ENCODE measurements at places on chromosomes 7 and 10. TPM values are rescaled to one million over a fixed set of nuclear protein-coding genes. Genes with fewer than 3 reads are reported as not detected.

GRCh38 chr10:69789164-69789576 lies 12.5 kb upstream of the COL13A1 start:
- no peak overlapping the region for H3K4me3 ChIP-seq
- no peaks in the 10 kb centered on the region for H3K4me1 ChIP-seq
- no peak for DNase-seq
- no peaks in the 10 kb centered on the region for H3K36me3 ChIP-seq

DNA sequence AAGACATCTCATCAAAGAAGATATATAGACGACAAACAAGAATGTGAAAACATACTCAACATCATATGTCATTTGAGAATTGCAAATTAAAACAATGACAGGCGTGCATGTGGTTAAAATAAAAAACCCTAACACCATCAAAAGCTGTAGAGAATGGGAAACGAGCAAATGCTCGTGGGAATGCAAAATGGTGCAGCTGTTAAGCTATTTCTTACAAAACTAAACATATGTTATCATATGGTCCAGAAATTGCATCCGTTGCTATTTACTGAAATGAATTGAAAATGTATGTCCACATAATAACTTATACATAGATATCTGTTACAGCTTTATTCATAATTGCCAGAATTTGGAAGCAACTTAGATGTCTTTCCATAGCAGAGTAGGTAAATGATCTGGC lies 574.4 kb downstream of the TNS3 start:
- no peak overlapping the region for H3K4me3 ChIP-seq
- no peak for DNase-seq
- no peaks in the 10 kb centered on the region for H3K4me1 ChIP-seq
- no peaks in the 10 kb centered on the region for H3K27me3 ChIP-seq
- H3K36me3 ChIP-seq = no peaks in the 10 kb centered on the region
- no peak overlapping the region for H3K27ac ChIP-seq

- H3K36me3 ChIP-seq = no peaks in the 10 kb centered on the region
- no peaks in the 10 kb centered on the region for H3K4me1 ChIP-seq
- DNase-seq = no peak
- no peaks in the 10 kb centered on the region for H3K27me3 ChIP-seq
- no peak overlapping the region for H3K4me3 ChIP-seq
Measured at GRCh38 chr7:71727347-71727746, 595.4 kb downstream of the GALNT17 start.

- DNase-seq = peak; percentile 48
- peaks cover 14% of the 10 kb centered on the region for H3K4me1 ChIP-seq
- H3K27me3 ChIP-seq = no peaks in the 10 kb centered on the region
- peak overlapping the region; percentile 95 for H3K27ac ChIP-seq
- no peak overlapping the region for H3K4me3 ChIP-seq
Measured at GRCh38 chr10:78301891-78302738, 268.5 kb downstream of the RPS24 start.

DNA sequence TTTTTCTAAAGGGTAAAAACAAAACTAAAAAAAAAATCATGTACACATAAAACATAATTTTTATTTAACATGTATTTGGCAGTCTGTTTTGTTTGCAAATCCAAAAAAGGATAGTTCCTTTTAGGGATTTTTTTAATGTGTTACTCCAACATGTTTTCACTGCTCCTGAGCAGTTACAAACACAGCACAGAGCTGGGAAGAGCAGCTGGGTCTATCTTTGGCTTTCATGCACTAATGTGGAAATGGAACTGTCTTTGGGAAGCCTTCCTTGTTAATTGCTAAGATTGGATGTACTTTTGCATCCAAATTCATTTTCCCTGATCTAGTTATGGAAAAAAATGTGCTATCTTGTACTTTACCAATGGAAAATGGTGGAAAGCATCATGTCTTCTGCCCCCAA lies 1035.1 kb downstream of the CNTNAP2 start:
- no peaks in the 10 kb centered on the region for H3K36me3 ChIP-seq
- no peaks in the 10 kb centered on the region for H3K4me1 ChIP-seq
- H3K4me3 ChIP-seq = no peak overlapping the region
- no peak for DNase-seq
- H3K27ac ChIP-seq = no peak overlapping the region

- H3K36me3 ChIP-seq = no peaks in the 10 kb centered on the region
- H3K4me1 ChIP-seq = peaks cover 10% of the 10 kb centered on the region
- peak; percentile 86 for DNase-seq
- H3K27ac ChIP-seq = peak overlapping the region; percentile 15
- no peaks in the 10 kb centered on the region for H3K27me3 ChIP-seq
- H3K4me3 ChIP-seq = no peak overlapping the region
Measured at GRCh38 chr7:379456-380138, 89.6 kb downstream of the FOXL3 start.

DNA sequence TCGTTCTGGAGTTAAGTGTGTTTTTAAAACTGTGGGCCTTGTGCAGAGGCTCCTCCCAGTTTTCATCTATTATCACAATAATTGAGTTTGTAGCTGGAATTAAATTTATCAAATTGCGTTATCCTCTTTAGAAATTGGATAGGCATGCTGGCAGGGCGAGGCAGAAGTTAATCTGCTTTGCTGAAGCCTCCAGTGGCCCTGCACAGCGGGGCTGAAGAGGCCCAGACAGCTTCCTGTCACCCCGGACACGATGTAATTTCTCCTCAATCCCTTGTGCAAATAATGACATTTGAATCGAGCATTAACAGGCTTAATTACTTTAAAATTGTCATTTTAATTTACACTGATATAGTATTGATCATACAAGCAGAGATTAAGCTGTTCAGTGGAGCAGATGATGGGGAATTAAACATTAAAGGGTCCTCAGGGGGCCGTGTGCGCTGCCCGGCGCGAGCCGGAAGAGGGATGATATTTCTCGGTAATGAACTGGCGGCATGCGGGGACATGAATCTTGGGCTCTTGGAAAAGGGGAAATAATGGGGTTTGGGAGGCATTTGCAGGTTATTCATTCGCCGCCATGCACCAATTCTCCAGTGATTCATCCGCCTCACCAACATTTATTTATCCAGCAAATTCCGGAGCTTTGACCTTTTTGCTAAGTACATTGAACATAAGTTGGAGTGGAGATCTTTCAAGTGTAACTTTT lies 118.5 kb downstream of the NKX6-2 start:
- no peaks in the 10 kb centered on the region for H3K27me3 ChIP-seq
- H3K27ac ChIP-seq = peak overlapping the region; percentile 86
- no peak overlapping the region for H3K4me3 ChIP-seq
- DNase-seq = no peak
- H3K36me3 ChIP-seq = no peaks in the 10 kb centered on the region
- H3K4me1 ChIP-seq = peaks cover 61% of the 10 kb centered on the region

DNA sequence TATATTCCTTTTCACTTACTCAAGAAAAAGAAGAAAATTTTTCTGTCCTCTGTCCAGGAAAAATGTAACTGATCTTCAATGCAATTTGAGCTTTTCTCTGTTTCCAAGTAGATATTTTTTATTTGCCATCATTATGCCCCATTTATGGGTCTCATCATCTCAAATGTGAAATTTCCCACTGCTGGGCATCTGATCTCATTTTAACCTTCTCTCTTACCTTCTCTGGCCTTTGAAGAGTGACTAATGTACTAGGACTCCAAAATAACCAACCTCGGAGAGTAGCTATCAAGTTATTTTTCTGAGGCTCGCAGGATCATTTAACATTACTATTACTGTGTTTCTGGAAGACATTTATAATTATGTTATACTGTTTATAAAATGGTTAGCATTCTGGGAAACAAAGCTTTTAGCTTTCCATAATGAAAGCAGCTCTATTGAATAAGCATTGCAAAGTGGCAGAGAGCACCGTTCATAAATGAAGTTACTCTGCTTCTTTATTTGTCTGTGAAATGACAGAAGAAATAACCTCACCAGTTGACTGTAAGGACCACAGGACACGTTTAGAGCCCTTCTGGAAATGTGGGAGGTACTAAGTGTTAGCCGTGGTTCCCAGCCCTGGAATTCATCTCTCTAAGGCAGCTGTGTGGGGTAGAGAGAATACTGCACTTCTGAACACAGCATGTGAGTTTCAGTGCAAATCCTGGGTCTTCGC lies 33.3 kb upstream of the NMT2 start:
- no peaks in the 10 kb centered on the region for H3K27me3 ChIP-seq
- no peaks in the 10 kb centered on the region for H3K4me1 ChIP-seq
- H3K36me3 ChIP-seq = no peaks in the 10 kb centered on the region
- no peak for DNase-seq
- H3K27ac ChIP-seq = no peak overlapping the region

DNA sequence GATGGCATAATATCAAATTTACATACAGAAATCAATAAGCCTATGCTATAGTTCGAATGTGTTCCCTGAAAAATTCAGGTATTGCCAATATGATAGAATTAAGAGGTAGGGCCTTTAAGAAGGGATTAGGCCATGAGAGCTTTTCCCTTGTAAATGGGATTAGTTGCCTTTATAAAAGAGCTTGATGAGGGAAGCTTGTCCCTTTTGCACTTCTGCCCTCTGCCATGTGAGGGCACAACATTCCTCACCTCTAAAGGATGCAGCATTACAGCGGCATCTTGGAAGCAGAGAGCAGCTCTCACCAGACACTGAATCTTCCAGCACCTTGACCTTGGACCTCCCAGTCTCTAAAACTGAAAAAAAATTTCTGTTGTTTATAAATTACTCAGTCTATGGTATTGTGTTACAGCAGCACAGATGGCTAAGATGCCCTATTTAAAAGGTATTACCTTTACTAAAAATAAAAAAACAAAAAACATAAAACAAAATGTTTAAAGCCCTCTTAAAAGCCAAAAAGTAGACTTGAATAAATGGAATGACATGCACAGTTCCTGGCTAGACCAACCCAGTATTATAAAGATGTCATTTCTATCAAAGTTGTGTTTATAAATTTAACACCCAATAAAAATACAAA lies 909.6 kb downstream of the REEP3 start:
- DNase-seq = no peak
- H3K4me3 ChIP-seq = no peak overlapping the region
- H3K4me1 ChIP-seq = no peaks in the 10 kb centered on the region
- H3K27ac ChIP-seq = no peak overlapping the region
- H3K36me3 ChIP-seq = no peaks in the 10 kb centered on the region

GRCh38 chr10:92382631-92383030 lies 91.7 kb downstream of the MARCHF5 start:
- H3K27me3 ChIP-seq = no peaks in the 10 kb centered on the region
- no peaks in the 10 kb centered on the region for H3K36me3 ChIP-seq
- no peaks in the 10 kb centered on the region for H3K4me1 ChIP-seq
- H3K4me3 ChIP-seq = no peak overlapping the region
- no peak for DNase-seq
- H3K27ac ChIP-seq = no peak overlapping the region

- H3K4me1 ChIP-seq = no peaks in the 10 kb centered on the region
- DNase-seq = no peak
- H3K4me3 ChIP-seq = no peak overlapping the region
- H3K36me3 ChIP-seq = no peaks in the 10 kb centered on the region
Measured at GRCh38 chr7:157485361-157485831, 148.6 kb downstream of the DNAJB6 start.

DNA sequence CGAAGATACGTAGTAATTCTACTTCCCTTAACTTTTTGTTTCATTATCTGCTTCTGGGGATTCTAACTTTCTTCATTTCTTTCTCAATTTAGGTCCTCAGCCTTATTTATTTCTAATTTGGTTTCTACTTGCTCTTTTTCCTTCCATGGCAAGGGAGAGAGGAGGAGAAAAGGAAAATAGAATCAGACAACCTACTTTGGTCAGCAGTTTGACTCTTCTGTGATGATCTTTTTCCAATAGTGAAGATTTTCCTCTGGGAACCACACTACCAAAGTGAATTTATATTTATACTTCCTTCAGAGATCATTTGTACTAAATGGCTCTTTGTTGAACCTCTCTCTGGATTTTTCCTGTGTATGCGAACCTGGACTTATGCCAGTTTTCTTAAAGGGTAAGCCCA lies 90.2 kb downstream of the TMEM26 start:
- peaks cover 8% of the 10 kb centered on the region for H3K4me1 ChIP-seq
- no peak overlapping the region for H3K27ac ChIP-seq
- DNase-seq = no peak
- H3K27me3 ChIP-seq = no peaks in the 10 kb centered on the region

DNA sequence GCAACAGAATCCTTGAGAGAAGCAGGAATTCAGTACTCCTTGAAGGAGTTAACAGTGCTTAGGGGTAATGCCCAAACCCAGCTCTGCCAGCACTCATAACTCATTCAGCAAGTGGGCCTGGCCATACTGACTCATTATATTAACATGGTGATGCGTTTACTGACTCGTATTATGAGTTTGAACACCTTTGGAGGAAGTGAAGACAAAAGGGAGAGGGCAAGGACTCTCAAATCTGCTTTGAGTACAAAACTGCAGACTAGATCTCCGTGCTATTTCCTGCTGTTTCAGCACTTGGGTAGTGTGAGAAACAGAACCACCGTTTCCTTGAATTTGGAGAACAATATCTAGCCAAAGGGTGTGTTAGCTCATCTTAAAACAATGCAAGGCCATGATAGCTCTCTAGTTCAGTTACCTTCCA lies 30.8 kb downstream of the SLC16A9 start:
- no peaks in the 10 kb centered on the region for H3K36me3 ChIP-seq
- DNase-seq = no peak
- no peaks in the 10 kb centered on the region for H3K27me3 ChIP-seq
- H3K4me3 ChIP-seq = no peak overlapping the region
- H3K27ac ChIP-seq = no peak overlapping the region

DNA sequence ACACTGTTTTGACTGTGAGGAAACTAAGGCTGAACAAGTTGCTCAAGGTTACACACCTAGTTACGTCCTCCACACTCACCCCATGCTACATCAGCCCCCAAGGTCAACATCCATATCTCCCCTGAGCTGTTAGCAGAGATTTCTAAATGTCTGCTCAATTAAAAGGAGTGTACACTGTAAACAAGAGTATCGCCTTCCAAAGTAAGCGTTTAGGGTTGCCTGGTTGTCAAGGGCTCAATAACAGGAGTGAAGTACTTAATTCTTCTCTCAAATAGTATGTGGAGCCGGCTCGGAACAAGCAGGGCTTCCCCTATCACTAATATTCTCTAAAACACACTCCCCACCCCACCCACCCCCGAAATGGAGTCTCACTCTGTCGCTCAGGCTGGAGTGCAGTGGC lies 412.8 kb upstream of the GALNT17 start:
- no peak for DNase-seq
- no peaks in the 10 kb centered on the region for H3K4me1 ChIP-seq
- no peaks in the 10 kb centered on the region for H3K36me3 ChIP-seq
- H3K27me3 ChIP-seq = no peaks in the 10 kb centered on the region
- H3K27ac ChIP-seq = no peak overlapping the region

- peaks cover 77% of the 10 kb centered on the region for H3K4me1 ChIP-seq
- H3K36me3 ChIP-seq = no peaks in the 10 kb centered on the region
- no peak overlapping the region for H3K4me3 ChIP-seq
- H3K27ac ChIP-seq = peak overlapping the region; percentile 94
- H3K27me3 ChIP-seq = no peaks in the 10 kb centered on the region
- peak; percentile 75 for DNase-seq
Measured at GRCh38 chr10:102678842-102679289, 34.6 kb downstream of the TRIM8 start.

The CELF2 gene
- 33.0 TPM for total RNA-seq

The AP5Z1 gene
- total RNA-seq = 19.7 TPM

The STAG3 gene
- total RNA-seq = 2.7 TPM

The RTKN2 gene
- total RNA-seq = not detected

The ARL4A gene
- total RNA-seq = 36.9 TPM

The BCCIP gene
- 52.1 TPM for total RNA-seq

The C10orf62 gene
- 1.0 TPM for total RNA-seq

The IGFBP3 gene
- 37.9 TPM for total RNA-seq

The HELLS gene
- 7.3 TPM for total RNA-seq

The MYO3A gene
- total RNA-seq = 2.5 TPM

The CTBP2 gene
- 136 TPM for total RNA-seq

The IL15RA gene
- 24.8 TPM for total RNA-seq
